ENCODE measurements at places on chromosomes 16 and 17.

DNA sequence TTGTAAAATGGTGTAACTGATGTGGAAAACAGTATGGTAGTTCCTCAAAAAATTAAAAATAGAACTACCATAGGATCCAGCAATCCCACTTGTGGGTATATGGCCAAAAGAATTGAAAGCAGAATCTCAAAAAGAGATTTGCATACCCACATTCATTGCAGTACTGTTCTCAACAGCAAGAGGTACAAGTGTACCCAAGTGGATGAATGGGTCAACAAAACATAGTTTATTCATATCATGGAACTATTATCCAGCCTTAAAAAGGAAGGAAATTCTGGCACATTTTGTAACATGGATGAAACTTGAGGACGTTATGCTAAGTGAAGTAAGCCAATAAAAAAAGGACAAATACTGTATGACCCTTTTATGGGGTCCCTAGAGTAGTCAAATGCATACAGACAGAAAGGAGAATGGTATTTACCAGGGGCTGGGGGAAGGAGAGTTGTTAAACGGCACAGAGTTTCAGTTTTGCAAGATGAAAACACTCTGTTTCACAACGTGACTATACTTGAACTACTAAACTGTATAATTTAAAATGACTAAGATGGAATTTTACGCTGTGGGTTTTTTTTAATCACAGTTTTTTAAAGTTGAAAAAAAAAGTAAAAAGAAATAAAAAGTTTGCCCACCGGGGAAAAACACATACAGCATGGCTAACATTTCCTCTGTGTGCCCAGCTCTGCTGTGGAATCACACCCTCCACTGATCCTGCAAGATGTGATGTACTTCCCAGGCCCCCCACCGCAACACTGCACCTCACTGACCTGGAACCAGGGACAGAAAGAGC lies 6.1 kb downstream of the TVP23A start:
- no peak for DNase-seq

- no peak for DNase-seq
Observed at GRCh38 chr17:78407387-78408000, 29.0 kb downstream of the PGS1 start.

DNA sequence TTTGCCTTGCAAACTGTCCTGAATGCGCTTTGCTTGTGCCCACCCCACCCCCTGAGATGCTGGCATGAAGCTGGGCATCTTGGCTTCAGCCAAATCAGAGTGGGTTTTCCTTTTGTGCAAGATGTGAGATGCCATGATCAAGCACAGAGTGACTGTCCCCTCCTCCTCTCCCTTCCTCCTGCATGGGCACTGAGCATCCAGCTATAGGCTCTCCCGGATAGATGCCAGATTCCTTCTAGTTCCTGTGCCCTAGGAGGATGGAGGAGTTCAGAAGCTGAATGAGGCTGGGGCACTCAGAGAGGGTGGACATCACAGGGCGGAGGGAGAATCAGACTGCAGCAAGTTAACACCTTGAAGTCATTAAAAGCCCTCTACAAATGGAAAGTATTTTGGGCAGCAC lies 384.1 kb upstream of the CCL2 start:
- no peak for DNase-seq

DNA sequence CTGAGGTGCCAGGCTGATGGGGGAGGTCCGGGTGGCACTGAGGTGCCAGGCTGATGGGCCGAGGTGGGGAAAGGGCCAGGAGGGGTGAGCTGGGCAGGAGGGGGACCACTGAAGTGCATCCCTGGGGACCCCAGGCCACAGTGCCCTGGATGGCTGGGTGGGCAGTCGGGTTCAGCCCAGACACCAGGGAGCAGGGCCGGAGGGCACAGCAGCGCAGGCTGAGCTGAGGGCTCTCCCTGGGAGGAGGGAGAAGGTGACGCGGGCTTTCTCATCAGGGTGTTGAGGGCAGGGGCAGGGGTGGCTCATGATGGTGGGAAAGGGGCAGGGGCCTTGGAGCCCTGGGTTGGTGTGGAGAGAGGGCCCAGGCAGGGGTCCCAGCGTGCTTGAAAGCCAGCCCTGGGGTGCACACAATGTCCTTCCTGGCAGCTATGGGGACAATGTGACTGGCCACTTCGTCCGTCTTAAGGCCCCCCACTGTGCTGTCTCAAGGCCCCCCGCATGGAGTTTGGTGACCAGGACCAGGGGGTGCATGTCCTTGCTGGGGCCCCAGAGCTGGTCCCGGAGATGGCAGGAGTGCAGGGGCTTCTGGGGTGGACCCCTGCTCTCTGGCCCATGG lies 16.0 kb downstream of the CD7 start:
- no peak for DNase-seq

DNA sequence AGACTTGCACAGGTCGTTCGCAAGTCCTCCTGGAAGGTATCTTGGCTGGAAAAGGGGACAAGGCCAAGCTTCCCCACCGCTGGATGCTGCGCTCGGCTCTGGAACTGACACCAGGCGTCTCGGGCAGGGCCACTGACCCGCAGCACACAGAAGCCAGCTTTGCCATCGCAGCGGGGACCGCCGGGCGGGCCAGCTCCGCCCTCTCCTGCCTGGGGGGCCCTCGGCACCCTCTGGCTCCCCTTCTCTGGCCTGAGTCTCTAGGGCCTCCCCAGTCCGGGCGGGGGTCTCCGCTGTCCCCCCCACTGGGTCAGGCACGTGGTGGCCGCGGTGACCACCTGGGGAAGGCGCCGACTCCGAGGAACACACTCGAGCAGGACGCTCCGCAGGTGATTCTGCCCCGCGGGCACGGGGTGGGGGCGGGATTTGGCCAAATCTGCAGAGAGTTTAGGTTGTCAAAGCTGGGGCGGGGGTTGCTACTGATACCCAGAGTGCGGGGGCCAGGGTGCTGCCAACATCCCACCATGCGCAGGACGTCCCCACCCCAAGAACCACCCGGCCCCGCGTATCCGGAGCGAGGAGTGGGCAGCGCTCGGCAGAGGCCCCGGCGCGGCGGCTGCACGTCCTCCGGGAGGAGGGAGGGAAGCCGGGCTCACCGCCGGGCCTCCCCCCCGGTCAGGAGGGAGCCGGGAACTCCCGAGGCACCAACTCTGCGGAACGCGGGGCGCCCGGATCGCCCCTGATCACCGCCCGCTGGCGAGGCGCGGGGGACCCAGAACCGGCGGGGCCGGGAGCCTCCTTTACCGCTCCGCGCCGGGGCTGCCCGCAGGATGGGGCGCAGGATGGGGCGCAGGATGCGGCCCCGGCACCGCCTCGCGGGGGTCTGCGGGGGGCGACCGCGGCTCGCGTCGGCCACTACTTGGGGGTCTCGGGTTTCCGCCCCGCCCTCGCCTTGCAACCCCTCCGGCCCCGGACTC lies 744 bp upstream of the METRNL start:
- DNase-seq = no peak

DNA sequence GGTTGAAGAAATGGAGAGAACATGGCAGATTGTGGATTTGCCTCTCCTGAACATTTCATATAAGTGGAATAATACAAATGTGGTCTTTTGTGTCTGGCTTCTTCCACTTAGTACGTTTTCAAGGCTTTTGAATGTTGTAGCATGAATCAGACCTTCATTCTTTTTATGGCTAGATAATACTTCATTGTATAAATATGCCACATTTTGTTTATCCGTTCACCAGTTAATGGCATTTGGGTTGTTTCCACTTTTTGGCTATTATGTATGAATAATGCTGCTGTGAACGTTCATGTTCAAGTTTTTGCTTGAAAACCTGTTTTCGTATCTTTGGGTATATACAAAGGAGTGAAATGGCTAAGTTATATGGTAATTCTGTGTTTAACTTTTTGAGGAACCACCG lies 130.4 kb downstream of the TANC2 start:
- DNase-seq = no peak

DNA sequence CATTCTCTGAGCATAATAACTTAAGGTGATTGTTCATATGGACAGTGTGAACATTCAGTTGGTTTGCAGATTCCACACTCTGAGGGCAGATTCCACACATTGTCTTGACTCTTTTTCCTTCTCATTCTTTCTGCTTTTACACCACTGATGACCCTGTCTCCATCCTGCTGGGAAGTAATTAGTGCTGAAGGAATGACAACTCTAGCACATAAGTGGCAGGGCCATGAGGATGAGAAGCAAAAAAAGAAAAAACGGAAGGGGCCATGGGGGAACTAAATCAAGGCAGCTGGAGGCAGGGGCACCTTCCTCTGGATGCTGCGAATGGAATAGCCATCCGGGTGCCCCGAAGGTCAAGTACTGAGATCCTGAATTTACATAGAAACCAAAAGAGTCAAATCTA lies 944.0 kb downstream of the KCNJ2 start:
- DNase-seq = no peak

DNA sequence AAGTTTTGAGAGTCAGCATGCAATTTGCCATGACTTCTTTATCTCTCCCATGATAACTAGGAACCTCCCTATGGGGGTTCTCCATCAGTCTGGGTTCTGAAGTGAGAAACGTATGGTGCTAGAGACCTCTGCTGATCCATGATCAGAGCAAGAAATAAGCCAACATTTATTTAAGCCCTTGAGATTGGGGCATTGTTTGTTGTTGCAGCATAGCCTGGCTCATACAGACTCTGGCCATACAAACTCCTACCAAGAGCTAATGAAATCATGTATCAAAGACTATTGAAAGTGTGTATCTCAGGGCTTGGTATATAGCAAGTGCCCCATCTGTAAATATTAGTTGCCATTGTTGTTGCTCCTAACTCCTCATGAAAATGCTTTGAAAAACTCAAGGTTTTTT lies 233.9 kb downstream of the MAF start:
- no peak for DNase-seq

GRCh38 chr16:27515874-27516353 lies 33.8 kb downstream of the GTF3C1 start:
- DNase-seq = no peak

GRCh38 chr16:51053775-51054174 lies 97.3 kb downstream of the SALL1 start:
- DNase-seq = no peak

DNA sequence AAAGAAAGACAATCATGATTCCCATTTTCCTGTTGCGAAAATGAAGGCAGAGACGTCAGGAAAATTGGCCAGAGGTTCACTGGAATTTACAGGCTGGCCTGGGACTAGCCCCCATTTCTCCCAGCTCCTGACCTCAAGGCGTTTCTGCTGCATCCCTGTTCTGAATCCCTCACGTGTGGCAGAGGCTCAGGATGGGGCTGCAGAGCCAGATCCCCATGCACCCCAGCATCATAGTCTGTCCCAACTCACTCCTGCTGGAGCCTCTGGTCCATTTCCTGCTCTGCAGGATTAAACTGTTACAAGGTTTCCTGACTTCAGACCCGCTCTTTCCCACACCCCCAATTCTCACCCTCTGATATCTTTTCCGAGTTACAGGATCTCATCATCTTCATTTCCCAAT lies 2.9 kb downstream of the GPRC5B start:
- no peak for DNase-seq

DNA sequence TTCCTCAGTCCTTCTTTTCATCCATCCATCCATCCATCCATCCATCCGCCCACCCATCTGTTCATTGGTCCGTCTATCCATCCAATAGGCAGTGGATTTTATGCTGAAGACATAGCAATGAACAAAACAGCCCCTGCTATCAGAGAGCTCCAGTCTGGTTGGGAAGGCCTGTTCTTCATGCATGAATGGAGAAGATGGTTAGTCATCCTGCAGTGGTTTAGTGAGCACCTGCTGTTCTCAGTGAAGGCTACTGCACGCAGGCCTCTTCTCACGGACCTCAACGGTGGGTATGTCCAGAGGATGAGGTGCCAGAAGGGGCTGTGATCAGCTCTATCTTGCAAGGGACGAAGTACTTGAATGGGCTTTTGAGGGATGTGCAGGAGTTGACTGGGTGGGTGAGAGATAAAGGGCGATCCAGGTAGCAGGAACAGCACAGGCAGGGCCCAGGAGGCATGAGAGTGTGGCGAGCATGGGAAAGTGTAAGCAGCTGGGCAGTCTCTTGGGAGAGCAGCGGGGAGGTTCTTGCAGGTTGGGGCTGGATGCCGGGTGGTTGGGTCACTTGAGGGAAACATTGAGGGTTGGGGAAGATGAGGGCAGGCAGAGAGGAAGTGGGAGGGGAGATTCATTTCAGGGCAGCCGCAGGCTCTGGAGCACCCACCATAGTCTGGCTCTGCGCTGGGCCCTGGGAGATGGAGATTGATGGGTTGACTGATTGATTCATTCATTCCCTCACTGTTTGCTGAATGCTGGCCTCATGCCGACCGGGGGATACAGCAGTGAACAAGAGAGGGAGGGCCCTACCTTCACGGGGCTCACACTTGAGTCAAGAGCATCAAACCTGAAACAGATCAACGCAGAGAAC lies 115.0 kb upstream of the CIBAR2 start:
- no peak for DNase-seq

GRCh38 chr16:86027373-86028126 lies 128.6 kb downstream of the IRF8 start:
- DNase-seq = no peak

DNA sequence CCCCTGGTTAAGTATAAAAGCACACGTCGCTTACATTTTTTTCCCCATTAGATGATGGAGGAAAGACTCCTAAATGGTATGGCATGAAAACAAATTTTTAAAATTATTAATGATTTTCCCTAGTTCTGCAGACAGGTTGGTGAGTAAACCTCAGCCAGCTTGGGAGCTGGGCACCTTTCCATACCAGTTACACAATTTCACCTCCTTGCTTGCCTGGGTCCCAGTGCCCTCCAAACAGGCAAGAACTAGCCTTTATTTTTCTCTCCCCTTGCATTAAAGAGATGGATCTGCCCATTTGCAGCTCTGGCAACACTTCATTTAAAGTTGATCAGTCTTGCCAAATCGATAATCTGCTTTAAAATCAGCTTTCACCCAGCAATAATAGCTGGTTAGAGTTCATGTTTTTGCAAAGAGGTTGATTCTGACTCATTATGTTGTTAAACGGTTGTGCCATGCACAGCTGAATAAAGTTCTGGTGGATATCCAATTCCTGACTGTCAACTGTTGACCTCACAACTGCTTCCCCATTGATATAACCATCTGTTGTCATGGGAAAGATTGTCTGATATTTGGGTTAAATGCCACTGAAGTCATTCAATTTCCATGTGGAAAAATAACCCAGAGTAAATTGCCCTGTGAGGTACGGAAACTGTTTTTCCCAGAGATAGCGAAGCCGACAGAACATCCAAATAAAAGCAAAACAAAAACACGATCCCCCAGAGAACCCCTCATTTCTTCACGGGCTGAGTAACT lies 1.3 kb downstream of the C17orf58 start:
- no peak for DNase-seq

Measured in stimulated activated CD8-positive, alpha-beta memory T cell treated with anti-CD3 and anti-CD28 coated beads, Interleukin-15, amount 100 ng/mL, for 1 hour (primary cell).